Posterior vena cava (tissue), 2 donors: ENCODE measurements at places on chromosomes 12 and 14.

DNA sequence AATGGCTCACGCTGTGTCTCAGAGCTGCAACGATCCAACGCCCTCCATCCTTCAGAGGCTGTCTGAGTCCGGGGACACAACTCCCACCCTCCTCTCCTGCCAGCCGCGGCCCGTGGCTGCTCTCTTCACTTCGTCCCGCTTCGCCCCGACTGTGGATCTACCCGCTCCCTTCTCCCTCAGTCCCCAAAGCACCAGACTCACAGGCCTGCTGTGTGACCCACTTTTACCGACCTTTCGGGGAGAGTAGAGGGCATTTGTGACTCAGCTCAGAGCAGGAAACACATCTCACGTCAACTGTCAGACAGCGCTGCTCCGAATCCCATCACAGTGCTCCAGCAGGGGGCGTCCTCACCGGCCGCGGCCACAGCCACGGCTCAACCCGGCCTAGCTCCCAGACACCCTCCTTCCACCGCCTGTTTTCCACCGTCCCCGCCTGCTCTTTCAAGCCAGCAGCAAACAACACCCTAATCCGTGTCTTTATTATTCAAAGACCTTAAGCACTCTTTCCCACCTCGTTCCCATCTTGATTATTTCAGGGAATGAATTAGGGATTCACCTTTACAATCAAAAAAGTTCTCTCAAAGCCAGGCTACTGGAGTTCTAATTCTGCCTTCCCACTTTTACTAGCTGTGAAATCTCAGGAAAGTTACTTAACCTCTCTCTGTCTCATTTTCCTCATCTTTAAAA lies 5.0 kb upstream of the AQP2 start:
- DNase-seq, result peak; percentile 95

GRCh38 chr12:16523951-16524331 lies 82.0 kb downstream of the LMO3 start:
- no peak for DNase-seq

DNA sequence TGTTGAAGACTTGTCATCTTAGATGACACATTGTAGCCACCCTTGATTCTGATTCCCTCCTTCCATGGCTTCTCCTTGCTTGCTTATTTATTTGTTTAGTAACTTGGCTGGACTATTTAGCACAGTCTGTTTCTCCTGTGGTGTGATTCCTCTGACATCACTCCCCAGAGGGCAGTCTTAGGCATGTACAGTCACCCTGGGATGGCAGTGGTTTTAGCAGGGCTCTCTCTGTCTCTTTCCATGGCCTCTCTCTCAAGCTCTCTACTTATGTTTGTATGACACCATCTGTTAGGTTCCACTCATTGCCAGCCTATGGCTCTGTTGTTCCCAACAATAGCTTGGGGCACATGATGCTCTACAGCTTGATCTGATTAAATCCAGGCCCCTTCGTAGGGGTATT lies 158.3 kb downstream of the ADGRD1 start:
- peak; percentile 18 for DNase-seq

- DNase-seq, result no peak
Observed at GRCh38 chr14:37585101-37585511, 9.9 kb downstream of the FOXA1 start.

- DNase-seq, result peak; percentile 94
Observed at GRCh38 chr14:70027785-70028428, 148.7 kb downstream of the SMOC1 start.

- DNase-seq, result no peak
Observed at GRCh38 chr12:26783131-26783526, 49.9 kb downstream of the ITPR2 start.

DNA sequence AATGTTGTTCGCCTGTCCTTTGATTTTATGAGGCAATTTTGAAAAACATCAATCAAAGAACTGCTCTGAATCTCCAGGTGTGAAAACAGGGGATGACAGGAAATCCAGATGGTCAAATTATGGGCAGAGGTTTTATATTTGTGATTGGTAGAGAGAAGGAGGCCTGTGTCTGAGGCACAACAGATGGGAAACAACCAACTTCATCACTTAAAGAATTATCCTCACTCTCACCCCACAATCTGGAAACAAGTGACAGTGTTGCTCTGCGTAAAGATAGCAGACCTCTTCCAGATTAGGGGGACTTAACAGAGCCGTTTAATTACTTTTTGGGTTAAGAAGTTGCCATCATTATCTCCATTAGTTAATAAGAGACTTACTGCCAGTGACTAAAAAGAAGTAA lies 64.1 kb upstream of the EGLN3 start:
- DNase-seq, result no peak

DNA sequence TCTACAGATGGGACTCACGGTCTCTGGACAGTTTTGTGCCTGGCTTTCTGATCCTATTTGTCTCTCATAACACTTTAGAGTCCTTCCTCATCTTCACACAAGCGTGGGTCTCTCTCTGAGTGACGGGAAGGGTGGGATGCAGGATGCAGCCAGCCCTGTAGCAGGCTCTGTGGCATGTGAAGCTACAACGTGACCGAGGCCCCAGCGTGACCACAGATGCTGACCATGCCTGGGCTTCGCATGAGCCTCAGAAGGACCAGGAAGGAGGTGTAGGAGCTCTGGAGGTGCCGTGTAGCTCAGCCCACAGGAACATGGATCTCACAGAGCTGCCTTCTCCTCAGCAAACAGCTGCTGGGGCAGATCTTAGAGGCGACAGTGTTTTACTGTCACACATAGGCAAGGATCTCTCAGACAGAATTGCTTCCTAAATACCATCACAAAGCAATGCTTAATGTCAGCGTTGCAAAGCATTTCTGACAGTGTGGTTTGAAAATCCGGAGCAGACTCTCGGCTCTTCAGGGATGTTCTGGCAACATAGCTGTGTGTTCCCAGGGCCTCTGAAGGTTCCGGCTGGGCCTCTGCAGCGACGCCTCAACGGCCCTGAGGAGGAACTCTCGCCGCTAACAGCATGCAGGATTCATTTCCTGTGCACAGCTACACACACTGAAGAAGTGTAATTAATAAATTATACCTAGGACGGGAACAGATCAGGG lies 21.9 kb downstream of the ANKLE2 start:
- no peak for DNase-seq

GRCh38 chr12:13211859-13212664 lies 15.5 kb downstream of the EMP1 start:
- DNase-seq, result no peak

DNA sequence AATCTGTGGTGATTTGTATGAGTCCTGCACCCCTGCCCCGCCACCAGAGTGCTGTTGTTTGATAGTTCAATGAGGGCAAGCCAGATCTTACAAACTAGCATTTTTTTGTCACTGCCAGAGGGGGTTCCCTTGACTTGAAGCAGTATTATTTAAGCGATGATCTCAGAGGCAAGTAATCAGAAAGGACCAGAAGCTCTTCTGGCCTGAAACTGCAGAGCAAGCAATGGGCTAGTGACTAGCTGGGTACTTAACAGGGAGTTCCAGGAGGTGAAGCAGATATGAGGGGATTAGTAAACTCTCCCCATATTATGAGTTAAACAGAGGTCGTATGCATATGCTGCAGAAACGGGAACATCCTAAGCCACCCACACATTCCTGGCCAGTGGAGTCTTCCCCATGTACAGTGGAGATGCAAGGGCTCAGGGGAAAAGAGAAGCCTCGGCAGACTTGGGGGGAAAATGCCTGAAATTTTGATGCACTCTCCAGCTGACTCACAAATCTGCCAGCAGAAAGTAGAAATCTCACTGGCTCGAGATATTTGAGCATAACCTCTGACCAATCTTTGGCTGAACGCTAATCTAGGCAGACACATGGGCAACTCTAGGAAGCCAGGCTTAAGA lies 8.3 kb upstream of the CRACR2A start:
- DNase-seq, result no peak

DNA sequence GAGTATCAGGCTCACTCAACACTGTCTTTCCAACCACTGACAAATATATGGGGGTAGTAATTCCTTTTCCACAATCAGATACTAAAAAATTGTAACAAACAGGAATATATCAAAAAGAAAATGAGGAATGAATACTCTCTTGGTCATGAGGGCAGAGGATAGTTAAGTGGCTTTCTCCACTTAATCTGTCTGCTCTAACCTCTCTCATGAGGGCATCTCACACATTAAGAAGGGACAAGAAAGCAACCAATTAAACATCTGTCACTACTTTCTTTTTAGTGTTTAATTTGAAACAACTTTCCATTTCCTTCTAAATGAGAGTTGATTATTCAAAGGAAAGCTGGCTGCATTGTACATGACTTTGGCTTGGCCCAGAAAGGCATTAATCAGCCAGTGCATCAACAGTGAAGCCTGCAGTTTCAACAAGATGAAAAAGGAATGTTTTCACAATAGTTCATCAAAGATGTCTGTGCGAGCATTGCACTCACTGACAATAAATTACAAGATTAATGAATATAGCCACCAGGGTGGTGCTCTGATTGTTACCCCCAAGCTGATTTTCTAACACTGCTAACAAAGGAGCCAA lies 142.0 kb downstream of the SEC23A start:
- no peak for DNase-seq

DNA sequence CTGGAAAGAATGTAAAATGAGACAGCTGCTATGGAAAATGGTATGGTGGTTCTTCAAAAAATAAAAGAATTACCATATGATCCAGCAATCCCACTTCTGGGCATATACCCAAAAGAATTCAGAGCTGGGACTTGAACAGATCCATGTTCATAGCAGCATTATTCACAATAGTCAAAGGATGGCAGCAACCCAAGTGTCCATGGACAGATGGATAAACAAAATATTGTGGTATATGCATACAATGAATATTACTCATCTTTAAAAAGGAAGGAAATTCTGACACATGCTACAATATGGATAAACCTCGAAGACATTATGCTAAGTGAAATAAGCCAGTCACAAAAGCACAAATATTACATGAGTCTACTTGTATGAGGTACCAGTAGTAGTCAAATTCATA lies 9.1 kb downstream of the RAB2B start:
- no peak for DNase-seq

- DNase-seq, result no peak
Observed at GRCh38 chr14:90349739-90350138, 18.0 kb upstream of the NRDE2 start.

DNA sequence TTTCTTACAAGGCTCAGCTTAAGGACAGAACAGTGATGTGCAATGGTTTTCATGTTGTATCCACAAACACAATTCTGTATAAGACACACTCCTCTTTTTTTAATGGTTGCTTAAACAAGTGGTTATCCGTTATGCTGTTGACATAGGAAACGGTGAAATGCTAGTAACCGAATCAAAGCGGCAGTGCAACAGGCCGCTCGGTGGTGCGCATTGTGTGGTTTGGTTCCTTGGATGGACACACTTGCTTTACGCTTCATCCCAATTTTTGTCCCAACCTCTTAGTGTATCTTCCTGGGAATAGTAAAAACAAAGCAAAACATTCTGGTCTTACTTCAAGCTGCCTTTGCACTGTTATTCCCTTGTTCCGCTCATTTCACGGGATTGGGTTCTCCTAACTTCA lies 650 bp upstream of the PTGER2 start:
- no peak for DNase-seq
